Left cardiac atrium (tissue), 4 donors: ENCODE measurements at places on chromosomes 11 and 22. TPM values are rescaled to one million over a fixed set of nuclear protein-coding genes. Genes with fewer than 3 reads are reported as not detected.
A peak's percentile ranks its signal among the peaks of the same experiment; 100 is the strongest.

DNA sequence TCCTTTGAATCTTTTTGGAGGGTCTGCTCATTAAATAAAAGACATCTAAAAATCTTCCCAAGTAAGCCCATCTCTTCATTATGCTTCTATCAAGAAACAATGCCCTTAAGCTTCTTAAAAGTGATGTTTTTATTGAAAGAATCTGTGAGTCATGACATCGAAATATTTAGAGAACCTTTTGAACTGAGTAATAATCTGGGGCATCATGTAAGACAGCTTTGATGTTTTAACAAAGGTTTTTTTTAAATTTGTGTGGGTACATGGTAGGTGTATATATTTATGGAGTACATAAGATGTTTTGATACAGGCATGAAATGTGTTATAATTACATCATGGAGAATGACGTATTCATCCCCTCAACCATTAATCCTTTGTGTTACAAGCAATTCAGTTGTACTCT lies 46.8 kb downstream of the PLAAT5 start:
- DNase-seq, result no peak

DNA sequence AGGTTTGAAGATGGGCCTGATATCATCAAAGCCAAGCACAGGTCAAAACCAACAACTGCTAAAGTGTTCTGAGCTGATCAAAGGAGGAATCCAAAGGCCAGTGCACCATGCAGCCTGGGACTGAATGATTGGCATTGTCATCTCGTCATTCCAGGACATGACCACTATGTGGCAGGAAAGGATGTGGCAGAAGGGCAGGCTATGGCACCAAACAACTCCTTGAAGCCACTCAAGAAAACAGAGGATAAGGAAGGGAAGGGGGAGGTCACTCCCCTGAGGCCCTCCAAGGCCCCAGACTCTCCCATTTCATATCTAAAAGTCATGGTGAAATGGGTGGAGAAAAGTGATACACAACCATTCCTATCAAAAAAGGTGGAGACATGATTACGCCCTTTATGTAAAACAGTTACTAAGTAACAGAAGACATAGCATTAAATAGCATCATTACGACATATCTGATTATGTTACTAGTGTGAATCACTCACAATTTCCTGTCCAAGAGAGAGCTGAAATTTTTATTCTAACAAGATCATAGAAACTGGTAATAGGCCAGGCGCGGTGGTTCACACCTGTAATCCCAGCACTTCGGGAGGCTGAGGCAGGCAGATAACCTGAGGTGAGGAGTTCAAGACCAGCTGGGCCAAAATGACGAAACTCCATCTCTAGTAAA lies 49.3 kb downstream of the AHNAK start:
- no peak for DNase-seq

DNA sequence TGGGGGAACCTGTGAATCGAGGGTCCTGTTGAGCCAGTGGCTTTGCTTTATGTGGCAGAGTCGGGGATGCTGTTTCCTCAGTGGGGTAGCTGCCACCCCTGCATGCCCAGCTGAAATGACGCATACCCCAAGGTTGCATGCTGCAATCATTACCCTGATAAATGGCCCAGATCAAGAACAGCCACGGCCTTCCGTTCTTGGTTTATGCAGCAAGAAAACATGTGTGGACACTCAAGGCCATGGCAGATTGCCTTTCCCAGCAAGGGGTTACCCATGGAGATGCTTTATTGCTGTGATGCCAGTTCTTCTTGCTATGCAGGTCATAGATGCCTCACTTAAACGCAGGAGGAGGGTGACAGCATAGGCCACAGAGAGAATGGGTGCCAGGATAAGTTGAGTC lies 14.3 kb upstream of the SREBF2 start:
- no peak for DNase-seq

DNA sequence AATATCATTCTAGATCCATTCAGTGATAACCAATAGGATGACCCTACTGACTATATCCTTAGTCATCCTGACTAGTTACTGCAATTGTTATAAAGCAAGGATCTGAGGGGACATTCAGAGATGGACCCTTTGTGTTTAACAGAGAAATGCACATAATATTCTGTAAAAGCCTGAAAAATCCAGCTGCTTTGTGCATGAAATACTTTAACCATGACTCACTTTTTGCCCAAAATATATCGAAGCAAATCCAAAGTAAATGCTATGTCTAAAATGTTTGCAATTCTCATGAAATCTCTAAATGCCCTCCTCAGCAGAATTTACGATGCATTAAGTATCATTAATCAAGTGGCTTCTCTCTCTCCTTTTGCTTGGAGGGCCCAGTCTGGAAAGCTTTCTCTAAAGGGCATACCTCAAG lies 178.8 kb upstream of the MTMR2 start:
- no peak for DNase-seq

GRCh38 chr11:75383246-75383645 lies 16.1 kb upstream of the RPS3 start:
- DNase-seq, result no peak

GRCh38 chr22:25360891-25361645 lies 141.6 kb downstream of the CRYBB2 start:
- DNase-seq, result no peak

- no peak for DNase-seq
Observed at GRCh38 chr11:130813638-130814037, 102.6 kb downstream of the SNX19 start.

DNA sequence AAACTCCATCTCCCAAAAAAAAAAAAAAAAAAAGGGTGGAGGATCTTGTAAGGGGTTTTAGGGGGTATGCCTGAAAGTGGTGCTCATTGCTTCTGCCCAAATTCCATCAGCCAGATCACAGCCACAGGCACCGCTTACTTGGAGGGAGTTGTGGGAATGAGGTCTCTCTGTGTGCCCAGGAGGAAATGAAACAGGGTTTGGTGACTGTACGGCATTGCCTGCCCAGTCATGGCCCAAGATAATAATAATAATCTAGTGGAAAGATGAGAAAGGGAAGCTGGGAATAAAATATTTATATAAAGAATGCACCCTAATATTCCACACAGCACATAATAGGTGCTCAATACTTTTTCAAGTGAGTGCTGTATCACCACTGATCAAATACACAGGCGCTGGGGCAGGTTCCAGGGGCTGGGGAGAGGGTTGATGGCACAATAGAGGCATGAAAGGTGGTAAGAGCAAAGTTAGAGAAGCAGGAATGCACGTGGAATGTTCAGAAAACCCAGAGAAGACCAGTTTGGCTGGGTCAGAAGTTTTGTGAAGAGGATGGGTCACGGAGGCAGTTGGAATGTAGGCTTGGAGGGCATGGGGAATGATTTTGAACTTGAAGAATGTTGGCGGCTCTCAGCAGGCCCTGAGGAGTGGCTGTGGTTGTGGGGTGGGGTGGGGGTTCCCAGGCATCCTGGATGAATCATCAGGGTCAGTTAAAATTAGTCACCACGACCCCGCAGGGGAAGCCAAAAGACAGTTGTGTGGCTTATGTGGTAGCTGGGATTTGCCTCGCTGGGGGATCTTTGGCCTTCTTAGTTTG lies 12.5 kb upstream of the MB start:
- peak; percentile 83 for DNase-seq

- no peak for DNase-seq
Observed at GRCh38 chr11:36091256-36091811, 147.5 kb downstream of the LDLRAD3 start.

DNA sequence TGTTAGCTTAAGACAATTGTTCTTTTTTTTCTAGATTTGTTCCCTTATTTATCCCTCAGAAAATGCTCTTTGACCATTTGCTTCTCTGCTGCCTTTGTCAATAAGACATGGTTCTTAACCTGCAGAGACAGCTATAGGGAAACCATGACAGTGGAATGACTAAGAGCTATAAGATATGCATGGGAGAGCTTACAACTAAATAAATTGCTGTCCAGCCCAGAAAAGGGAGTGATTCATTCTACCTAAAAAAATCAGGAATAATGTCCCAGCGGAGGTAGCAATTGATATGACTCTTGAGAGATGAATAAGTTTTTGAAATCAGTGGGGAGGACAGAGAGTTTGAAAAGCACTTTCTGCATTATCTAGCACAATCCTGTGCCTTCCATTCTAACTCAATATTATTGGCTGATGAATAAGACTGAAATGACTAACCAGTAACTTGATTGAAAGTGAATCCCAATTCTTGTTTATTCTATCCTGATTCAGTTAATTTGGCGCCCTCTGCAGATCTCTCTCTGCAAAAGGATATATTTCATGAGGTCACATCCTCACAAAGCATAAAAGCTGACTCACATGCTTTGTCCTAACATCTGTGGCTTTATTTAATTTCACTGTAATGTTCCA lies 680.5 kb upstream of the API5 start:
- no peak for DNase-seq

GRCh38 chr22:27218012-27218920 lies 560.9 kb downstream of the MIAT start:
- DNase-seq, result no peak

DNA sequence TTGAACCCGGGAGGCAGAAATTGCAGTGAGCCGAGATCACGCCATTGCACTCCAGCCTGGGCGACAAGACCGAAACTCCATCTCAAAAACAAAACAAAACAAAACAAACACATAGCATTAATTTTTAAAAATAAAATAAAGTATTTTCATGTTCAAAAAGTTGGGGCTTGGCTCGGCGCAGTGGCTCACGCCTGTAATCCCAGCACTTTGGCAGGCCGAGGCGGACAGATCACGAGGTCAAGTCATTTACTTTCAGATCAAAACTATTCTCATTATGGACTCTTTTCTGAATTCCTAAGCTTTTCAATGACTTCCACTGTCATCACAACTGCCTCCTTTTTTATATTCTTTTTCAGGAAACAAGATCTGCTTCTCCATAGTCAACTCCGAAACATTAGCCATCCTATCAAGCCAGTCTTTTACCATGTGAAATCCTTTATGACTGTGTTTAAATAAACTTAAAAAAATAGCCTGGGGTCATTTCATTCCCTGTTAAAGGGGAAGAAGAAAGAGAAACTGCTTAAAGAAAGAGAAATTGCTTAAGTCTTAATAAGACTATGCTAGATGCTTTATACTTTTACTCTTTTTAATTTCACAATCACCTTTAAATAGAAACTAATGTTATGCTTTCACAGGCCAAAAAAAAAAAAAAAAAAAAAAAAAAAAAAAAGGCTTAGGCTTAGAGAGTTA lies 13.1 kb upstream of the CHRNA10 start:
- DNase-seq, result no peak

- DNase-seq, result no peak
Observed at GRCh38 chr22:50376085-50376651, 33.0 kb downstream of the PPP6R2 start.

- no peak for DNase-seq
Observed at GRCh38 chr22:37301144-37301830, 19.0 kb downstream of the CYTH4 start.

- no peak for DNase-seq
Observed at GRCh38 chr11:789943-790342, at the start of gene CEND1. Gene CEND1 (minus strand): TSS chr11:790090. CDS start chr11:788576, 1,514 bp downstream.

- DNase-seq, result no peak
Observed at GRCh38 chr11:33162831-33163230, 1.6 kb upstream of the CSTF3 start.

DNA sequence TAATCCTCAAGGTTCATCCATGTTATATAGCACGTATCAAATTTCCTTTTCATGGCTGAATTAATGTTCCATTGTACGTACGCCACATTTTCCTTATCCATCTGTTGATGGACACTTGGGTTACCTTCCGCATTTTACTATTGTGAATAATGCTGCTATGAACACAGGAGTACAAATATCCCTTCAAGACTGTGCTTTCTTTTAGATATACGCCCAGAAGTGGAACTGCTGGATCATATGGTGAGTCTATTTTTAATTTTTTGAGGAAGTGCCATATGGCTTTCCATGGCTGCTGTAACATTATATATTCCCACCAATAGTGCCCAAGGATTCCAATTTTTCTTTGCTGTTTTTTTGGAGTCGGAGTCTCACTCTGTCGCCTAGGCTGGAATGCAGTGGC lies 6.0 kb downstream of the MRPL40 start:
- no peak for DNase-seq

DNA sequence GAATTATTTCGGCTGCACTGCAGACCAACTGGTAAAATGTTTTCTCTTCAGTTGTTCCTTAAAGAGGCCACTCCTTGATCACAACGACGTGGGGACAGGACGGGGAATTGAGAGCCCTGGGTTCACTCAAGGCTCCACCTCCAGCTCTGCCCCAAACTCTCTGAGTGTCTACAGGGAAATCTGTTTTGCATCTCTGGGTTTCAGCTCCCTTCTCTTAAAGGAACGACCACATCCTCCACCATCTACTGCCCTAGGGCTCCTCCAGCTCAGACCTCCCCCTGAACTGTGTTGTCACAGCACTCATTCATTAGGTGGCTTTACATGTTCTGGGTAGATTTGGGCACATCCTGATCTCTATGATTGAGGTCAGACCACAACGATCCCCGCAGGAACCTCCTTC lies 5.1 kb upstream of the PPFIA1 start:
- DNase-seq, result no peak

DNA sequence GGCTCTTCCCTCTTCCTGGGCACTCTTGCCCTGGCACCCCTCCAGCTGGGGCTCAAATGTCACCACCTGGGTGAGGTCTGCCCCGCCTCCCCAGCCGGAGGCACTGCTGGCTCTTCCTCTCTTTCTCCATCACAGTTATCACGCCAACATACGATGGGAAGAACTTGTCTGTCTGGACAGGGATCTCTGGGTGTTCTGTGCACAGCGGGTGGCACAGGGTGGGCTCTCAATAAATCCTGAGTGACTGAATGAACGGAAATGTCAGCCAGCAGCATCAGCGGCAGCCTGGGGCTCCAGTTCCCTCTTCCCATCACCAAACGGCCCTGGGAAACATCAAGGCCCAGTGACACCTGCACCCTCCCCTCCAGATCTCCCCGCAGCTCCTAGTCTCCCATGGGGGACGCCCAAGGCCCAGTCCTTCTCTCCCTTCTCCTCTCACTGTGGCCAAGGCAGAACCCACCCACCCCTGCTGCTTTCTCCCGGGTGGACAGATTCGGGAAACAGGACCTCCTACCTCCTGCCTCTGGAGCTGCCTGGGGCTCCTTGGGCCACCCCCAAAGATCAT lies 440 bp upstream of the SLC25A45 start:
- DNase-seq, result no peak

GRCh38 chr11:19374151-19374569 lies 133.4 kb upstream of the E2F8 start:
- no peak for DNase-seq

GRCh38 chr22:25666308-25666707 lies 75.7 kb upstream of the MYO18B start:
- peak; percentile 59 for DNase-seq

GRCh38 chr11:76795290-76795935 lies 12.3 kb downstream of the TSKU start:
- no peak for DNase-seq

UPK3A gene
- not detected for total RNA-seq

DBX1 gene
- not detected for total RNA-seq

CCDC87 gene
- total RNA-seq, result 0.18 TPM

NUCB2 gene
- total RNA-seq, result 145 TPM

GGT5 gene
- 41.5 TPM for total RNA-seq

NELL1 gene
- not detected for total RNA-seq

DMC1 gene
- total RNA-seq, result 1.4 TPM

PPP1CA gene
- 94.1 TPM for total RNA-seq

CDKN1C gene
- total RNA-seq, result 23.3 TPM

GPR83 gene
- 0.10 TPM for total RNA-seq

ART5 gene
- total RNA-seq, result 1.4 TPM

PRRG4 gene
- 1.0 TPM for total RNA-seq

RAPSN gene
- not detected for total RNA-seq
